HEK293T (cell line): ENCODE measurements at places on chromosomes 2 and 18.

- no peak for DNase-seq
These were observed 75.4 kb downstream of the SPTBN1 start for GRCh38 chr2:54531558-54531957.

DNA sequence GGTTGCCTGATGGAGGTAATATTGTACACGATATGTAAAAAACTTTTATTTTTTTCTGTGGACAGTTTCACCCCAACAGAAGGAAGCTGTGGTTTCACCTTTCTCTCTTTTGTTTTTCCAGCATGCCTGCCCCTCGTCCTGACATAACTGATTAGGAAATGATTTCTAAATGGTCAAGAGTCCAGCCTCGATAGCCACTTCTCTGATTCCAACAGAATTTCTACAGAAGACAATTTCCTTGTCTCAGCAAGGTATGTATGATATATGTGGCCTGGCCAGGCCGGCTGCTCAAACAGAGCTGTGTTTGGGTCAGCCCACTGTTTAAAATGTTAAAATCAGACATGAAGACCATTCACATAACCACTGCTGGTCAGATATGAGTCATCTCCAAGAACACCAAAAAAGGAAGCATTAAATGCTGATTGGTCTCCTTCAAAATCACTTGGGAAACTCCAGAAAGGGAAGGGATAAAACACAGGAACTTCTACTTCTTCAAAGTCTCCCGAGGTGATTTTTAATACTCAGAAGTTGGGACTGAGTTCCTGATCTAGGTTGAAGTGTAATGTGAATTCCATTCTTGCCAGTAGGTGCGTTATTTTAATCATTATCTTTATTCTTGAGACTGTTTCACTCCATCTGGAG, 22.3 kb downstream of the ATP8B1 start:
- DNase-seq, result no peak

DNA sequence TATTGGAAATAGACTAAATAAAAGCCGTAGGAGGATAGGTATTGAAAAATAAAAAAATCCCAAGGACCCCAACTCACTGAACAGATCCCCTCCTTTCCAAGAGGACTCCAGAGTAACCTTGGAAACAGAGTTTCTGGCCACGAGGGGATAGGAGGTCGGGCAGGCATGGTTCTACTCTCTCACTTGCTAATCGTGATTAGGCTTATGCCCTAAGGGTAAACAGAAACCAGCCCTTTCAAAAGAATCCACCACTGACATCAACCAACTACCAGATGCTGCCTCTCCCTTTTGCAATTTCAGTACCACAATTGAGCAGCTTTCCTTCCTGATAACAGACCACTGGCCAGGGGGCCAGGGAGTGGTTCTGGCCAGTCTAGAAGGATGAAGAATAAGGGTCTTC, 477.8 kb downstream of the EIPR1 start:
- no peak for DNase-seq

DNA sequence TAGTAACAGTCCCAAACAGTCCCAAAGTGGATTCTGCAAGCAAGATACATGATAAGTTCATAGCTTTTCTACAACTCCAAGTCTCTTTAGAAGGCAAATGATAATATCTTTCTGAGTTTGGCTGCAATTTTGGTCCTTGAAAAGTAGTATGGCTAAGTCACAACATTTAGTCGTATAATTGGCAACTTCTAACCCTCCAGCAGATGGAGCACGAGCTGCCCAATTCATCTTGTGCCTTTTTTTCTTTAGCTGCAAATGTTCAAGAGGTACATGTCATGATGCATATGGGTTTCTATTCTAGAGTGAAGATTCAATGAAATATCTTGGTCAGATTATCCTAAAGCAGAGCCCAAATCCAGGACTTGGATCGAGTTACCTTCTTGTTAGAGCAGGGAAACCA, 127.0 kb upstream of the KLHL14 start:
- DNase-seq, result no peak

GRCh38 chr2:218091746-218092145, 22.7 kb downstream of the RUFY4 start:
- no peak for DNase-seq

DNA sequence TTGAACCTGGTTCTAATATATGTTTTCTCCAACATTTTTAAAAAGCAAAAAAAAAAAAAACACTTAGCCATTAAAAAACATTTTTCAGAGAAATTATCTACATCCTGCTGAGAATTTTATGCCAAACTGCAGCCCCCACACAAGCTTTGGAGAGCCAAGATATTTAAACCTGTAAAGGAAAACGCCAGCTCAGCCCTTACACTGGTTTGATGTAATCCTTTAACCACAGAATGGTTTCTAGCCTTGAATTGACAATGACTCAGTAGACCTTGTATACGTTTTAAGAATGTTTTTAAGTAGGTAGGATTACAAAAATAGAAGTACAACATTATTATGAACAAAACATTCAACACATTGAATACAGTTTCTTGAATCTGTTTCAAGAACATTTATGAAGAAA, 113.6 kb downstream of the BABAM2 start:
- DNase-seq, result no peak

- DNase-seq, result no peak
These were observed 18.8 kb upstream of the SERPINB5 start for GRCh38 chr18:63457977-63458376.

- no peak for DNase-seq
These were observed 358.2 kb upstream of the UBE2E3 start for GRCh38 chr2:180621941-180622918.
